ENCODE measurements at places on chromosomes 4 and X.

DNA sequence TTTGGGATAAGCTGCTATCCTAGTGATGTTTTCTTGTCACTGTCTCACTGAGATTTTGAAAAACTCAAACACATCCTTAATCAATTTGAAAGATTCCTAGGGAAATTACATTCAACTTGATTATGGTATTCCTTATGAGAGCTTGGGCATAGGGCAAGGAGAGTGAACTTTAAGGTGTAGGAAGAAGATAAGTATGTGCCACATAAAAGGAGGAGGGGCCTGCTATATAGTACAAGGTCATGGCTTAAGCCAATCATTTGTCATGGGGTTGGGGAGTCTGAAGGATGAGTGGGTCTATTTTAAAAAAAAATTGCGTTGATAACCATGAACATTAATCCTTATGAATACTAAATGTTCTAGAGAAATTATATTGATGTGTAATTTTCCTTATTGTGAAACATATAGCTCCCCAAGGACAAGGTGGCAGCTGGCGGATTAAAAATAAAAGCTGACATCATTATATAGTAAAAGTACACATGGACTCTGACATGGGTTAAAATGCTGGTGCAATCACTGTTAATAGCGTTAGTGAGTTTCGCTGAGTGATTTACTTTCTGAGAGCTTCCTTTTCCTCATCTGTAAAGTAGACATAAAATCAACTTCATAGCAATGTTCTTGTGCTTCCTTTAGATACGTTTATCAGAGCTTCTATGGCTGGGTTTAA is 17.4 kb downstream of the GALNT7 start:
- no peak for DNase-seq

DNA sequence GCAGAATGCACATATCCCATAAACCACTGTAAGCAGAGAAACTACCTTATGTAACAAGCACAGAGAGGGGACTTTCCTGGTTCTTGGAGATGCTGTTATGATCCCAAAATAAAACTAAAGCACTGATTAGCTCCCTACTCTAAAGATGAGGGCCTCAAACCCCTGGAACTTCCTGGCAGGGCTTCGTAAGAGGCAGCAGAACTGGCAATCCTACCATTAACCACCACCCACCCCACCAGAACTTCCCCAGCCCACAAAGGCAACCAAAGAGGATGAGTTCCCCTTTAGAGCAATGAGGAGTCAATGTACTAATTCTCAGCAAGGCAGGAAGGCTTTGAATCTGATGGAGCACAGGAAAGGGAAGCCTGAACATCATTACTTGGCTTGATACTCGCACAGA is 436.5 kb upstream of the FRG1 start:
- no peak for DNase-seq

DNA sequence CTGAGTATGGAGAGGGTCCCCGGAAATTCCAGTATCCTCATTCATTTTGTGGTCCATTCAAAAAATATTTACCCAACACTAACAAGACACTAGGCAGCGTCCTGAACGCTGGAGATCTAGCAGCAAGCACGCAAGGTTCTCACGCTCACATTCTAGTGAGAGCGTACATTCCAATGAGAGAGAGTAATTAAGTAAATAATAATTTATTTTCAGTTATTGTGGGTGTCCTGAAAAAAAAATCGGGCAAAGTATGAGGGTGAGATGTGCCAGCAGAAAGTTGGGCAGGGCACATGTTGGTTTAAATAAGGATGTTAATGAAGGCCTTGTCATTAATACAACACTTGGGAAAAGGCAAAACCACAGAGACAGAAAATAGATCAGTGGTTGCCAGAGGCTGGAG is 4.0 kb upstream of the TMEM156 start:
- no peak for DNase-seq

GRCh38 chr4:40493160-40493559 is 136.5 kb downstream of the RBM47 start:
- DNase-seq, result no peak

GRCh38 chr4:54063229-54063628 is 1.2 kb downstream of the CHIC2 start:
- no peak for DNase-seq

- no peak for DNase-seq
Measured at GRCh38 chrX:147735364-147735763, 176.4 kb upstream of the FMR1 start.

GRCh38 chr4:175246941-175247340 is 328.8 kb downstream of the ADAM29 start:
- DNase-seq, result no peak

DNA sequence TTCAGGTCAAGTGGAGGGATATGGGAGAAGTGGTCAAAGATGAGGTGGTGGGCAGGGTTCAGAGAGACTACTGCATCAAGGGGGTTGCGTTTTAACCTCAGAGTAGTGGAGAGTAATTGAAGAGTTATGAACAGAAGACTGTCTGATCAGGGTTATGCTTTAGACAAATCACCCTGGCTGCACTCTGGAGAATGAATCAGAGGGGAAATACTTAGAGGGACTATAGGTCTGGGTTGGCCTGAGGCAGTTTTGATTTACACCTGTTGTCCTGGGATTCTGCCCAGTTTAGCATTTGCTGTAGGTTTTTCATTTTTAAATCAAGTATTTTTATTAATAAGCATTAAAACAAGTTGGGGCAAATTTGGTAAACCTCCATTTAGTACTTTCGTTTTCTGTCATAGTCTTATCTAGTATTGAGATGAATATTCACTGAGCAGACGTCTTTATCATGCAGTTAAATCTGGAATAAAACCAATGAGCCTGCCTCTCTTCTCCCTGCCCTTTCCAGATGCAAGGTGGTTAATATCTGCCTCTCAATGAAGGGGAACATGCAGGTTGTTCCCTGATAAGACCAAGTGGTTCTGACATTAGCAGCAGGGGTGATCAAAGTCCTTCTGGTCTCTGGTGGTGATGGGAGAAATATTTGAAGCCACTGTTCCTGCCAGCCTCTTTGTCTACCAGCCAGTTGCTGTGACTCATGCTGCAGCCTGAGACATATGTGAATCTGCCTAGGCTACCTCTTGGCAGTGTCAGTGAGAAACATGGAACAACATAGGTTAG is 116.0 kb upstream of the RPS6KA3 start:
- no peak for DNase-seq

DNA sequence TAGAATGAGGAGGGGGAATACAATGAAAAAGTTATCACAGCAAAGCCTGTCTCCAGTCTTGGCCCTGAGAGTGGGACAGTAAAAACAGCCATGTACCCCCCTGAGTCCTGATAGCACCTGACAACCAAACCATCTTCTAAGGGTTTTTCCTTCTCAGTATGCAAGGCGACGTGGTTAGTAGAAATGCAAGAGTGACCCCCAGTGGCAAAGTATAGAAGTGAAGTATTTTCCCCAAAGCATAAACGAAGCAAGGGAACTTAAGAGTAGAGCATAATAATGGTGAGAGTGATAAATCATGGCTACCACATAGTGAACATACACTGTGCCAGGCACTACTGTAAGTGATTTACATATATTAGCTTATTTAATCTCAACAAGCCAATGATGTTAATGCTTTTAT is 52.8 kb downstream of the FAM47C start:
- no peak for DNase-seq

DNA sequence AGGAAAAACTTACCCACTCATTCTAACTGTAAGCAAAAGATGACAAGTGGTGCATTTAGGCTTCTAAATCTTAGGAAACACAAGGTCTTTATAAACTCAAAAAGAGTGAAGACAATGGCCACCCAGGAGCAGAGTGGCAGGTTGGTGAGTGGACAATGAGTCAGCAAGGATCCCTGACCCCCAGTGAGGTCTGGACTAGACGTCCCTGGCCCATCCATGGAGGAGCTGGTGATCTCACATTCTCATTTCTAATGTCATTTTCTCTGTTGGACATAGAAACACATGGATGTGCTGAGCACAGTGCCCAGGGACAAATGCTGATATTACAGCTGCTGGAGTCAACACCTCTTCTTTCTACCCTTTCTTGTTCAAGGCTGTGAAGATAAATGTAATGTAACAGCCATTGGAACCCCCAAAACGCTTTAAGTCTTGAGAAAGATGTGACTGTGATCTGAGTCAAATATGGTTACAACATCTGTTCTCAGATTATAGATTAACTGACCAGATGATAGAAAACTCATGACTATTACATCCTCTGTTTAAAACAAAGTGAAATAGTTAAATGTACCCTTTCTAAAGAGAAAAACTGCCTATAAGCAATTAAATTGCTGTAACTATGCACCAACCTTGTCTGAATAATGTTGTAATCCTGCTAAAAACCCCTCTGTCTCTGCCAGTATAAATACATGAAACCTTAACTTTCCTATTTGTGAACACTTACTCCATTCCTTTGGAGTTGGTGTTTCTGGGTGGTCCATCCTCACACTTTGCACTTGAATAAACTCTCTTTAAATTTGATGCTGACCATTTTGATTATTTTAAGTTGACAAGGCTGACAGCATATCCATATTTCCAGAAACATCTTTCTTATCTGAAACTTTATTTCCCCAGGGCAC is 92.7 kb downstream of the USP46 start:
- DNase-seq, result no peak

DNA sequence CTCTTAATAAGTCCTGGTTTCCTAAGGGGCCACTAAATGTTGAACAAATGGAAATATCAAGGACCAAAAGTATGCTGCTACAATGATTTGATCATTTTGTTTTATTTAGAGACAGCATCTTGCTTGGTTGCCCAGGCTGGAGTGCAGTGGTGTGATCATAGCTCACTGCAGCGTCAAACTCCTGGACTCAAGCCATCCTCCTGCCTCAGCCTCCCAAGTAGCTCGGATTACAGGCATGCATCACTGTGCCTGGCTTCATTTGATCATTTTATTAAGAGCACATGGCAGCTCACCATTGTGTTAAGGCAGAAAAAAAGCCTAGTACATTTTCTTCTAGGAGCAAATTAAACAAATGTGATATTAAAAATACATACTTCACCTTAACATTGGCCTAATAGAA is 52.7 kb downstream of the DCLK2 start:
- DNase-seq, result no peak

DNA sequence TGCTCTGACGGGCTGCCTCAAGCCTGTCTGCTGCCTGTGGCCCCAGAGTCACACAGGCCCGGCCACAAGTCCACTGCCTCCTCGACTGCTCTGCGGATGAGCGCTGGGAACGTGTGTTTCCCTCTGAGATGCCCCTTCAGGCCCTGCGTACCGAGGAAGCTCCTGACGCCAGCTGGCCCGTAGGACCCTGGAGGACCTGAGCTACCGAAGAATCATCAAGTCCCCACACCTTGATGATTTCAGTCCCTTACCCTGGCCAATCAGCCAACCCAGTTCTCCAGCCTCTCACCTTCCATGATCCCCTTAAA is 96.6 kb upstream of the LRPAP1 start:
- DNase-seq, result no peak

- no peak for DNase-seq
Measured at GRCh38 chr4:20433097-20433705, 181.5 kb downstream of the SLIT2 start.

GRCh38 chr4:8662776-8663175 is 70.2 kb downstream of the CPZ start:
- DNase-seq, result no peak

Measured in cerebellar nuclear complex (tissue), 1 donor.